Activated naive CD8-positive, alpha-beta T cell treated with anti-CD3 and anti-CD28 coated beads for 36 hours (primary cell): ENCODE measurements at places on chromosomes 6 and 20. TPM values are rescaled to one million over a fixed set of nuclear protein-coding genes. Genes with fewer than 3 reads are reported as not detected.

The PACRG gene
- total RNA-seq, result 0.50 TPM

The TREML2 gene
- 8.9 TPM for total RNA-seq

The MCHR2 gene
- total RNA-seq, result not detected

The MOG gene
- total RNA-seq, result not detected

The SIRPA gene
- 0.31 TPM for total RNA-seq

The SNRNP48 gene
- 16.1 TPM for total RNA-seq

The SCRT2 gene
- not detected for total RNA-seq

The ARMC12 gene
- 2.0 TPM for total RNA-seq

The BPI gene
- not detected for total RNA-seq

The MAN1A1 gene
- 21.4 TPM for total RNA-seq

The PSORS1C2 gene
- not detected for total RNA-seq

The BFSP1 gene
- total RNA-seq, result 0.18 TPM

The PSMB9 gene
- 315 TPM for total RNA-seq

The UNC5CL gene
- total RNA-seq, result 1.7 TPM

The ADAM33 gene
- total RNA-seq, result not detected

The ATP6V1G2 gene
- 1.0 TPM for total RNA-seq

The THBS2 gene
- not detected for total RNA-seq

The IMPG1 gene
- total RNA-seq, result not detected

The DACT2 gene
- total RNA-seq, result not detected

The OPRM1 gene
- not detected for total RNA-seq

The COL19A1 gene
- 0.47 TPM for total RNA-seq

The LY6G6F gene
- total RNA-seq, result not detected

The E2F1 gene
- total RNA-seq, result 79.6 TPM

The TUBB1 gene
- total RNA-seq, result not detected

The HLA-DMB gene
- total RNA-seq, result 4.6 TPM

The TTK gene
- 36.0 TPM for total RNA-seq

The EFCAB8 gene
- total RNA-seq, result 0.56 TPM

The TSPO2 gene
- total RNA-seq, result not detected

The C6orf132 gene
- 0.19 TPM for total RNA-seq

The UBD gene
- 2.3 TPM for total RNA-seq

The CDH4 gene
- total RNA-seq, result 0.06 TPM

The ZSCAN23 gene
- 1.3 TPM for total RNA-seq

The ABRACL gene
- total RNA-seq, result 196 TPM

The GABRR1 gene
- total RNA-seq, result not detected

The C6orf58 gene
- not detected for total RNA-seq

The CALHM6 gene
- 5.6 TPM for total RNA-seq
